Left ventricle myocardium inferior (tissue), 1 donor: ENCODE measurements at places on chromosomes 5 and 9.
A peak's percentile ranks its signal among the peaks of the same experiment; 100 is the strongest.

GRCh38 chr5:142600611-142601358 lies 85.1 kb downstream of the FGF1 start:
- peak; percentile 44 for DNase-seq

GRCh38 chr5:133679534-133679933 lies 67.2 kb upstream of the FSTL4 start:
- no peak for DNase-seq

DNA sequence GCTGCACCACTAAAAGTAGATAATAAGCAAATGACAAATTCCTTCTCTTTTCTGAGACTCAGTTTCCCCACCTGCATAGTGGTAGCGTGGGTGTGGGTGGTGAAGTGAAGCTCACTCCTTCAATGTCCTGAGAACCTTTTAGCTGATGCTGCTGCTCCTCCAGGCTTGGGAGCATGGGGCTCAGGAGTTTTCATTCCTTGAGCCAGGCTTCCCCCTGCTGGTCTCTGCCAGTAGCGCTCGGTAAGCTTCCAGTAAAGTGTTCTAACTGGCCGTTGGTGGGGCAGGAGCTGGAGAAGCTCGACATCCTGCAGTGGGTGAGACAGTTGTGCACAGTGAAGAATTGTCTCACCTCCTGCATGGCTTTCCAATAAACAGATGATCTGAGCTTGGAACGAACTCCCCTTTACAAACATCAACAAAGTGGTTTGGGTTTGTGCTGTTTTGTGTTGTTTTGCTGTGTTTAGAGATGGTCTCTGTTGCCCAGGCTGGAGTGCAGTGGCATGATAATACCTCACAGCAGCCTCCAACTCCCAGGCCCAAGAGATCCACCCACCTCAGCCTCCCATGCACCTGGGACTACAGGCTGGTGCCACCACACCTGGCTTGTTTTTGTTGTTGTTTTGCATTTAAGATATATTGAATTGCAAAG lies 34.6 kb downstream of the SPARC start:
- DNase-seq: peak; percentile 79

- no peak for DNase-seq
Observed at GRCh38 chr9:135648494-135649410, 9.4 kb upstream of the GLT6D1 start.

DNA sequence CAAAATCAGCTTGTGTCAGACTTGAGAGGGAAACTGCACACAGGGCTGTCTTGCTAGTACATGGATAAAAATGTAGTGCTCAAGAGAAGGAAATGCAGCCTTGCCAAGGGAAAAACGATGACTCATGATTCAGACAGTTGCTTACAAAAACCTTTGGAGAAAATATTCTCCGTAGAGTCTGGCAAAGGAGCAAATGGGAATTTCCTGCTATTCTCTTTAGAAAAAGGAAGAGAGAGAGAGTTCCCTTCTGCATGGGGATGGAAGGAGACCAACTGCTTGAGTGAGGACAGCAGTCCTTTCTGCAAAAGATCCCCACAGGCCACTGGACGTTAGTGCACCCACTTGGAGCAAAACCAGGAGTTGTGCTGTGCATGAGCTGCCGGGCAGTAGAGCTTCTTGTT lies 7.6 kb downstream of the IFNB1 start:
- no peak for DNase-seq
